ENCODE measurements at places on chromosomes 16 and 17. TPM values are rescaled to one million over a fixed set of nuclear protein-coding genes. Genes with fewer than 3 reads are reported as not detected.

The HBA2 gene
- total RNA-seq: 64.7 TPM

The SLC16A13 gene
- 1.6 TPM for total RNA-seq

The DRC3 gene
- total RNA-seq: 1.4 TPM

The CHST4 gene
- not detected for total RNA-seq

The CES3 gene
- 2.0 TPM for total RNA-seq

The GNGT2 gene
- 2.1 TPM for total RNA-seq

The ADAM11 gene
- 18.5 TPM for total RNA-seq

The ZDHHC1 gene
- 3.4 TPM for total RNA-seq

The CLEC10A gene
- total RNA-seq: 5.0 TPM

The SCNN1B gene
- not detected for total RNA-seq

The CCL16 gene
- total RNA-seq: not detected

The SLC2A4 gene
- total RNA-seq: 141 TPM

The KRTAP4-4 gene
- total RNA-seq: not detected

The HOXB6 gene
- 0.78 TPM for total RNA-seq

The CYGB gene
- total RNA-seq: 34.2 TPM

The DNASE1L2 gene
- total RNA-seq: 0.35 TPM

The CEP295NL gene
- total RNA-seq: 0.70 TPM

The MYH8 gene
- not detected for total RNA-seq

The USP31 gene
- 25.7 TPM for total RNA-seq

The CCL7 gene
- not detected for total RNA-seq

The KRTAP1-5 gene
- not detected for total RNA-seq

The RCVRN gene
- total RNA-seq: not detected

All from Right ventricle myocardium superior (tissue), 1 donor.